ENCODE measurements at places on chromosomes 3 and 15. TPM values are rescaled to one million over a fixed set of nuclear protein-coding genes. Genes with fewer than 3 reads are reported as not detected.

Gene CAPN7
- 46.7 TPM for total RNA-seq

Gene MAP6D1
- 22.3 TPM for total RNA-seq

- DNase-seq = no peak
These were observed 452.8 kb downstream of the ROBO1 start for GRCh38 chr3:79314962-79315361.

GRCh38 chr3:23435318-23435717 lies 232.2 kb downstream of the UBE2E2 start:
- no peak for DNase-seq

DNA sequence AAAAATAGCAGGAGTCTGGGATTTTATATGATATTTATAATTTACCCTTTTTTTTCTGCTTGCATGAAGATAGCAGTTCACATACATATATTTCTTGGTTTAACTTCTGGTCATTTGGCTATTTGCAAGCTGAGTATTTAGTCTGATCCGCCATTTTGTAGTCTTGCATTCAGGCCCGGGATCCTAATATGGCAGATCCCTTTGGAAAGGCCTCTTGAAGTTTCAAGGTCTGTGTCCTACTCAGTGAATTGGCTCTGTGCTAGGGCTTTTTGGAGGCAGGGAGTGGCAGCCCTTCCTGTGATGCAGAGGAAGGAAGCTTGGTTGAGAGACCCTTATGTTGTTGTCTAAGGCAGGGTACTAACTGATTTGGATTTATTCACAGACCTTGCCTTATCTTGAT lies 2.9 kb downstream of the SNRPN start:
- no peak for DNase-seq
